Smooth muscle cell of the pulmonary artery (primary cell): ENCODE measurements at places on chromosomes 1 and 21. TPM values are rescaled to one million over a fixed set of nuclear protein-coding genes. Genes with fewer than 3 reads are reported as not detected.

USF1 gene
- total RNA-seq = 46.3 and 47.7 TPM in 2 replicates

C1orf226 gene
- total RNA-seq = 0.07 and 0.13 TPM in 2 replicates

FCRLB gene
- 1.6 and 2.9 TPM in 2 replicates for total RNA-seq

TAF12 gene
- 34.2 and 34.8 TPM in 2 replicates for total RNA-seq

PCBP3 gene
- 2.5 TPM in 1 of 2 replicates, not detected in the other for total RNA-seq

CCDC27 gene
- total RNA-seq = not detected in 2 replicates

DCST2 gene
- total RNA-seq = 0.07 TPM in 1 of 2 replicates, not detected in the other

GRHL3 gene
- 0.03 TPM in 1 of 2 replicates, not detected in the other for total RNA-seq

BNIPL gene
- 0.26 TPM in 2 replicates for total RNA-seq

CCDC30 gene
- total RNA-seq = 1.4 and 1.9 TPM in 2 replicates

MEX3A gene
- total RNA-seq = 1.2 and 4.1 TPM in 2 replicates

SLAMF9 gene
- total RNA-seq = 0.26 and 0.59 TPM in 2 replicates

LCE5A gene
- not detected in 2 replicates for total RNA-seq

DAB1 gene
- 0.07 and 0.13 TPM in 2 replicates for total RNA-seq

CYP2J2 gene
- total RNA-seq = 0.07 TPM in 1 of 2 replicates, not detected in the other
